ENCODE measurements at places on chromosomes 2 and 18.

GRCh38 chr2:45994060-45994459 is 303.1 kb upstream of the EPAS1 start:
- DNase-seq = no peak

GRCh38 chr2:80413136-80413535 is 108.6 kb upstream of the LRRTM1 start:
- DNase-seq = no peak

GRCh38 chr2:11212645-11213044 is 57.4 kb downstream of the SLC66A3 start:
- DNase-seq = no peak

DNA sequence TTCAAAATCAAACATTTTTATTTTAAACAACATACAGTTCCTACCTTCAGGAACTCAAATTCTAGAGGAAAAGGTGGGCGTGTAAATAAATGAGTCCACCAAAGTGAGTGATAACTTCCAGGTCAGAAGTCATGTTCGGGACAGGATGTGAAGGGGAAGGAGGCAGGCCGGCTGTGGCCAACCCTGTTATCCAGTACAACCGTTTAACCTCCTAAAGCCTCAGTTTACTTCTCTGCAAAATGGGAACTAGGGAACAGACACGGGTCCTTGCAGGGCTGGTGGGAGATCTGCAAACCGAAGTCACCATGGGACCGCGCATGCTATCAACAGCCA is 373 bp downstream of the EIPR1 start:
- peak; percentile 53 for DNase-seq

- peak; percentile 69 for DNase-seq
Measured at GRCh38 chr18:8615397-8616027, 6.3 kb downstream of the RAB12 start.

DNA sequence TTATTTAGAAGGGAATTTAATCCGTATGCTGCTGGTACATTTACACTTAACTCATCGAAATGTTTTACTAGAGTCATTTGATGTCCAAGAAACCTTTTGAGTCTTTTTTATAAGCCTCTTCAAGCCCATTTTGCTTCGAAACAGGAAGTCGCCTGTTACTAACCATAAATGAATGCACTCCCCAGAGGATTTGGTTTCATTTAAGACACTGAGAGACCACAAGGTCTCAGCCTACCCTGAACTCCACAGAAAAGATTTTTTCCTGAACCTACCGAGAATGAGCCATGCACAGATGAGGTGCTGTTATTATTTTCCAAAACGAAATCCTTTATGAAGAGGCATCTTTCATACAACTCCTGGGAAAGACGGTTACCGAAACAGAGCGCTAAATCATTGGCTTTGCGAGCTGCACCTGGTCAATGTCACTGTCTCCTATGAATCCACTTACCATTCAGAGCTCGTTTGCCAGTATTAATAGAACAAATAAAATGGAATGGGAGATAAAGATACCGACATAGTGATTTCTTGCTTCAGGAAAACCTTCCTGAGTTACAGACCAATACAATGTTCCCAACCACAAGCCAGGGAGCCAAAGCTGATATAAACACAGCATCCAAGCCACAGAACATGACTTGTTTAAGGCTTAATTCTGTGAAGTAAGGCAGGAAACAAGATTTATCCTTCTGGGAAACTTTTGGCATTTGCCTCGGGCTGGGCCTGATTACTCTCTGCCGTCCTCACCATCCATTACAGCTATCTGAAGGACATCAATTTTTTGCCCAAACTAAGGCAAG is 382.1 kb downstream of the OSR1 start:
- DNase-seq = no peak
